C1 segment of cervical spinal cord (tissue), 14 donors: ENCODE measurements at places on chromosomes 2 and 18.
A peak's percentile ranks its signal among the peaks of the same experiment; 100 is the strongest.

DNA sequence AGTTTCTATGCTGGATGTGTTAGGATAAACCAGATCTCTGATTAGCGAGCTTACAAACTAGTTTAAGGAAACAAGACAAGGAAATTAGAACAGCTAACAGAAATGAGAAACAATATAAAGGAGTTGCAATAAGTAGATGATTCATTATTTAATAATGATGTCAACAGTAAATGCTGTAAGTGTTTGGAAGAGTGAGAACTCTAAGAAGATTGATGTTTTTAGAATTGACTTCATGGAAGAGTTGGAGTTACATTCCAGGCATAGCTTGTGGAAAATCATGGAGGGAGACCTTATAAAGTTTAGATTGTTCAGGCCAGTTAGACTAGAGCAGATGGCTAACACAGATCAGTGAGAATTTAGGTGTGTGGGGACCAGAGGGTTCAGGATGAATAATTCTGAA is 32.6 kb downstream of the PPP1R1C start:
- no peak for DNase-seq

DNA sequence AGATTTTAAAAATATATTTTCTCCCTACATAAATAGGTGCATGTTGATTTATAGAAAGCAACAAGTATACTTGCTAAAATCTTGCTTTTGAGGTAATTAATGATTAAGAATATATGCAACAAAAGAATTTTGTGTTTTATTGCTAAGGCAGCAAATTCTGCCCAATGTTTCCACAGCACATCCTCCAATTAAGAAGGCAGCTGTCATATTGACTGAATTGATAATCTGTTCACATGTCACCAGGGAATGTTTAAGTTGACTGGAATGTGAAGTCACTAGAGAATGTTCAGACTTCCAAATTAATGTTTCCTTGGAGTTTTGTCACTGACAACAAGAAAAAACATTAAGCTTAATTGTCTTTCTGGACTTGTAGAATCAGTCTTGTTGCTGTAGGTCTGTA is 1602.7 kb upstream of the SLC39A10 start:
- no peak for DNase-seq

DNA sequence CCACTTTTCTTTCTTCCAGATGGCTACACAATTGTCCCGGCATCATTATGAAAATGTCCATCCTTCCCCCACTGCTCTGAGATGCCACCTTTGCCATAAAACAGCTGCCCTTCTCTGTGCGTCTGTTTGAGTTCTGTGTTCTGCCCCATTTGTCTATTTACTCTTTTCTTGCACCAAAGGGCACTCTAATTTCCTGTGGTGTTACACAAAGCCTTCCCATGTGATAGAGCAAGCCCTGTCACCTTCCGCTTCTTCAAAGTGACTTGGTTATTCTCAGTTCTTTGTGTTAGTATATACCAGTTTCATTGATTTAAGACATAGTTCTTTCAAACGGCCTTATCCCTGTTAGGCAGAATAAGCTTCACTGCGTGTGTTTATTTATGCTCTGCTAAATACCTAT is 84.1 kb downstream of the FBXO15 start:
- no peak for DNase-seq

GRCh38 chr2:145137211-145137610 is 617.3 kb upstream of the ZEB2 start:
- DNase-seq = no peak

- no peak for DNase-seq
Measured at GRCh38 chr2:23375448-23375847, 9.5 kb upstream of the KLHL29 start.

DNA sequence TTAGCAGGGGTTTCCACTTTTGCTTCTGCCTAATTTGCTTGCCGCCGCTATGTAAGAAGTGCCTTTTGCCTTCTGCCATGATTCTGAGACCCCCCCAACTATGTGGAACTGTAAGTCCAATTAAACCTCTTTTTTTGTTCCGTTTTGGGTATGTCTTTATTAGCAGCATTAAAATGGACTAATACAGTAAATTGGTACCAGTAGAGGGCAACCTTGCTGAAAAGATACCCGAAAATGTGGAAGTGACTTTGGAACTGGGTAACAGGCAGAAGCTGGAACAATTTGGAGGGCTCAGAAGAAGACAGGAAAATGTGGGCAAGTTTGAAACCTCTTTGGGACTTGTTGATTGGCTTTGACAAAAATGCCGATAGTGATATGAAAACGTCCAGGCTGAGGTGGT is 216.1 kb upstream of the FSIP2 start:
- DNase-seq = no peak

GRCh38 chr18:73961804-73962203 is 185.8 kb downstream of the FBXO15 start:
- no peak for DNase-seq

GRCh38 chr18:5961828-5962150 is 66.5 kb upstream of the TMEM200C start:
- no peak for DNase-seq

DNA sequence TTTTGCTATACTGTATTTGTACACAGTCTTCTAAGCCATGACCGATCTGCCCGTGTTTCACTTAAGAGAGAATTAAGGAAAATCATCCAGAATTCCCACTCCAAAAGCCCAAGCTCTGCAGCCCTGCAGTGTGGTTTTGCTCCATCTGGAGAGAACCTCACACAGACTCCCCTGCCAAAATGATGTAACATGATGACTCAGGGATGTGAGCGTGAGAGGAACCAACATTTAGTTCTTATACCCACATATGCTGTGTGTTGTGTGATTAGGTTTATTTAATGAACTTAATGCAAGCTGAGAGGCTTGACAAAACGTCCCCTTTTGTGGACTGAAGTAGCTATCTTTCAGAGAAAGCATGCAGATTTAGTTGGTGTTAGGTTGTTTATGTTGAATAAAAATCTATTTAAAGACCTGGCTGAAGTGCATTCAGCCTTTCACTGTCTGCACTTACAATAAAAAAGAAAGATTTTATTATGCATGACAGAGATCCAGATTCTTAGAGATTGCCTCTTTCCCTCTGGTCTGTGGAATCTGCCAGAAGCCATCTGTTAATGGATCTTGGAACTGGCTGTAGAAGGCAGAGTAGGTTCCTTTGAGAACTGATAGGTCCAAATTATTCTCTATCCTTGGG is 6.3 kb downstream of the RAB12 start:
- no peak for DNase-seq

- DNase-seq = peak; percentile 60
Measured at GRCh38 chr2:95060446-95061118, 35.1 kb downstream of the MAL start.

- DNase-seq = no peak
Measured at GRCh38 chr18:79489899-79490625, 94.3 kb downstream of the NFATC1 start.

GRCh38 chr2:76446872-76447271 is 736.2 kb upstream of the GCFC2 start:
- no peak for DNase-seq

DNA sequence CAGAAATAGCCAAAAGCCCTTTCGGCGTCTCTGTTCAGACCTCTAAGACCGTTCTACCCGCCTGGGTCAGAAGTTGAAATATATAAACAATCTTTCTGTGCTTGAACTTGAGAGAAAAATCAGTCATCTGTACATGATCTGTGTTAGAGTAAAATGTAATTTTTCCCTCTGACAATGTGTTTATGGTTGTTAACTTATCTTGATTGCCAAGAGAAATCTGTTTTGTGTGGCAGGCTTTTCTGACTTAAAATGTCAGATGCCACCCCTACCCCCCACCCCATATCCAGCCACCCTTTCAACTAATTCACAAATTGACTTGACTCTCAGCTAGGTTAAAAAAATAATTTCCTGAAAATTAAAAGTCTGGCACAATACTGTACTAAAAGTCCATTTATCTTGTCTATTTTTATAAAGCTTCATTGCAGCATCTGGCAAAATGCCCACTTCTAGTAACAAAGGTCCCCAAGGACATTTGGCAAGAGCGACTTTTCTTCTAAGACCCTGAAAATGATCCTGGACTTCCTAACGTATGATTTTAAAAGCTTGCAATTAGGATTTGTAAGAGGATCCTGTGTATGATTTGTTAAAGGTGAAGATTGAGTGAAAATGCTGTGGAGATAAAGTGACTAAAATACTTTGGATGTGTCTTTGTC is 304.2 kb downstream of the EPHA4 start:
- no peak for DNase-seq

- DNase-seq = no peak
Measured at GRCh38 chr18:74289137-74289536, 2.6 kb downstream of the CYB5A start.

DNA sequence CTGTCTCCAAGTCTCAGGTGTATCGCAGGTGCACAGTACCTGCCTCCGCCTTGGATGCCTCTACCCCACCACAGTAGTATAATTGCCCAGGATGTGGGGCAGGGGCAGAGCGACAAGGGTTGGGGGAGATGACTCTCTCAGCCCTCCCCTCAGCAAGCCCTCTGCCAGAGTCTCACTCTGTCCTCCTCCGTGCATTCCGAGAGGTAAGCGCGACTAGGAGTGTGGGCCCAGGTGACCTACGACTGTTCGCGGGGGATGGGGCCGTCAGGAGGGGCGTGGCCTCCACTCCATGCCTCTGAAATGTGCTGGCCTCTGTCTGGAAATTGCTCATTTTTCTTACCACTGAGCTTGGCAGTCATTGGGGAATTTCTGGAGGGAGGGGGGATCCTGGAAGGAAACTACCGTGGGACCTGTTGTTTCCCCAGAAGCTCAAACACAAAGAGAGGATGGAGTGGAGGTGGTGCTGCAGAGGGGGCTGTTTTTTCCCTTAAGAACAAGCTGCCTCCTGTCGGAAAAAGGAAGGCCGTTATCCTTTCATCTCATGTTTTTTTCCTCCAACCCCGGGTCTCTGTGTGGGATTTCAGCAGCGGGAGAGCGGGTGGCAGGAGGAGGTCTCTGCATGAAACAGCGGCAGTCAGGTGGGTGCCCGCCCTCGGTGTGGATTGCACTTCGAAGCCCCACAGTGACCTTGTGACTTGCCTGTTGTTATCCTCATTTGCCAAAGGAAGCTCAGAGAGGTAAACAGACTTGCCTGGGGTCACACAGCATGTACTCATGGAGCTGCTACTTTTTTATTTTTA is 13.0 kb upstream of the RALB start:
- DNase-seq = no peak

DNA sequence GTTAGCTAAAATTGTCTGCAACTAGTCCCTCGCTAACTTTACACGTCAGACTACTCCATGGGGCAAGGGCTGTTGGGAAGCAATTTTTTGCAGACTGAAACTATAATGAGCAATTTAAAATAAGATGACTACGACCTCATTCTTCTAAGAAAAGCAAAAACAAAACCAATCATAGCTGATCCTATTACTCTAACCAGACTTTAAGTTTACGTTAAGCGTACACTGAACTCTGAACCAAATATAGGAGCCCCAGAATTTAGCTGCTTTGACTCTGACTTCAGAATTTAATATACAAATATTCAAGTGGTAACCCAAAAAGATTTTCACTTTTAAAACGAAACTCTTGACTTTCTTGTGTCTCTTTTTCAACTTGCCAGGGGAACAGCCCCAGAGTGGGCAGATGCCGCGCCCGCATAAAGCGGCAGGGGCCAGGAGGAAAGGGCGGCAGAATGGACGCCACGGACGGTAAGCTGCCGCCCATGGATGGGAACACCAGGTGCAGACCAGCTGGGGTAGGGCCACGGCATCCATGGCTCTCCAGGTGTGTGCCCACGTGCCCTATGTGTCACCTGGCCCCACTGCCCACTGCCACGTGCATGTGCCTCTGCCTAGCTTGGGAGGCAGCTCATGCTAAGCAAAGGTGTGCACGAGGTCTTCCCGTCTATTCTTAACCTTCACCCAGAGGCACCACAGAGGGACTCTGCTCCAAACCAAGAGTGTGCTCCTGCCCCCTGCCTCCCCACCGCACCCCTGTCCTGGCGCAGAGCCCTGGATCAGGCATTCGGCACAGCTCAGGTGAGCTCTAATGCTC is 217.6 kb downstream of the HDAC4 start:
- DNase-seq = no peak

DNA sequence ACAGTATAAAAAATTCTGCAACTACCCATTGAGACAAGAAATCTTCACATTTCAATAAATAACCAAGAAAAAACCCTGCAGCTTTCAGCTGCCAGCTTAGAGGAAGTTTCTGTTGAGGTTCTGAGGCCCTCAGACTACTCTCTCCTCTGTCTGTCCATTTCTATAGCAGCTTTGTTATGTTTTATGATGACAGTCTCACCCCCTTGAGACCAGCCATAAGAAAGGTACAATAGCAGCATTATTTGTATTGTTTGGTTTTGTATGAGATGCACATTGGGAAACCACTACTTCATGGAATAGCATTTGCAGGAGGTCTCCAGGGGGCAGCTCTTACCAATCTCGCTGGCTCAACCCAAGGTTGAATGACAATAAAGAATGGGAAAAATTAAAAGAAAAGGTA is 334.6 kb upstream of the VRK2 start:
- no peak for DNase-seq

- DNase-seq = no peak
Measured at GRCh38 chr2:3481736-3482362, 37.5 kb downstream of the ADI1 start.

DNA sequence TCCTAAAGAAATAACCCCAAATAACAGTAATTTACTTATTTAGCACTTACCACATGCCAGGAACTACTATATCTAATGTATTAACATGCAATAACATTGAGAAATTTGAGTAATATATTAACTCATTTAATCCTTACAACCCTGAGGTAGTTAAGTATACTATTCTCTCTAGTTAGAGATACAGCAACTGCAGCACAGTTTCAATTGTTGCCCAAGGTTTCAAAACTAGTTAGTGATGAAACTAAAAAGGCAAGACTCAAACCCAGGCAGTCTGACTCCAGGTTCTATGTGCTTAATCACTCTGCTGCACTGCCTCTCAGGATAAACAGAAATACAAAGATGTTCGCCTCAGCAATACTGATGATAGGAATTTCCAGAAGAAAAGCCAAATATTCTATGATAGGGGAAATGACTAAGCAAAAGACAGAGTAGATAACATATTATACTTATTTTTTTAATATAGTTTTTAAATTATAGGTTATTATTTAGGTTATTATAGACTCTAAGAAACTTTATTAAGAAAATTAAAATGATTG is 88.0 kb downstream of the SS18 start:
- no peak for DNase-seq

DNA sequence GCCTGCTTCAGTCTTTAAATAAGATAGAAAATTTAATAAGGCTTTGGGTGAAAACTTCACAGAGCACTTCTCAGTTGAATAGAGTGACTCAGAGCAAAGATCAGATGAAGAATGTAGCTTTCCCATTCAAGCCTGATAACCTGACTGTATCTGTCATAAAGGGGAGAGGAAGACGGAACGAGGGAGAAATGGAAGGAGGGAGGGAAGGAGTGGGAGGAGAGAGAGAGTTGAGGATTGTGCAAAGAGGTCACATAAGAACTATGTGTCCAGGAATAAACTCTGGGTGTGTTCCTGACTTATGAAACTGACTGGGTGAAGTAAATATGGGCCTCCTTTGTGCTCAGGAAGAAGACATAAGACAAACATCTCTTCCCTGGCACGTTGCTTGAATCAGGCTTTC is 385.5 kb downstream of the LPIN1 start:
- DNase-seq = no peak

- no peak for DNase-seq
Measured at GRCh38 chr2:127577973-127578372, 42.5 kb downstream of the MYO7B start.
